Mesothelial cell of epicardium (in vitro differentiated cells): ENCODE measurements at places on chromosomes 6 and 20. TPM values are rescaled to one million over a fixed set of nuclear protein-coding genes. Genes with fewer than 3 reads are reported as not detected.

GRCh38 chr20:10319855-10320254, 101.2 kb downstream of the SNAP25 start:
- H3K4me1 ChIP-seq: peaks cover 2% of the 10 kb centered on the region
- H3K27me3 ChIP-seq: peaks cover 33% of the 10 kb centered on the region
- DNase-seq: no peak
- no peaks in the 10 kb centered on the region for H3K36me3 ChIP-seq
- no peak overlapping the region for H3K27ac ChIP-seq

- H3K4me3 ChIP-seq: no peak overlapping the region
- DNase-seq: no peak
- H3K27me3 ChIP-seq: no peaks in the 10 kb centered on the region
- no peak overlapping the region for H3K27ac ChIP-seq
- H3K36me3 ChIP-seq: no peaks in the 10 kb centered on the region
Observed at GRCh38 chr20:41330941-41331340, 9.7 kb upstream of the LPIN3 start.

- H3K27me3 ChIP-seq: no peaks in the 10 kb centered on the region
- H3K36me3 ChIP-seq: peaks cover 3% of the 10 kb centered on the region
- H3K27ac ChIP-seq: peak overlapping the region; percentile 27
- peaks cover 36% of the 10 kb centered on the region for H3K4me1 ChIP-seq
- DNase-seq: no peak
- no peak overlapping the region for H3K4me3 ChIP-seq
Observed at GRCh38 chr6:5130135-5130866, 45.2 kb downstream of the PPP1R3G start.

- no peak for DNase-seq
- H3K4me1 ChIP-seq: peaks cover 12% of the 10 kb centered on the region
- no peaks in the 10 kb centered on the region for H3K36me3 ChIP-seq
- H3K4me3 ChIP-seq: no peak overlapping the region
- H3K27me3 ChIP-seq: no peaks in the 10 kb centered on the region
- no peak overlapping the region for H3K27ac ChIP-seq
Observed at GRCh38 chr6:90947184-90948064, 360.6 kb upstream of the MAP3K7 start.

- no peaks in the 10 kb centered on the region for H3K4me1 ChIP-seq
- H3K27me3 ChIP-seq: peaks cover 8% of the 10 kb centered on the region
- H3K27ac ChIP-seq: no peak overlapping the region
- no peak overlapping the region for H3K4me3 ChIP-seq
Observed at GRCh38 chr20:7703551-7703961, 236.7 kb downstream of the HAO1 start.

DNA sequence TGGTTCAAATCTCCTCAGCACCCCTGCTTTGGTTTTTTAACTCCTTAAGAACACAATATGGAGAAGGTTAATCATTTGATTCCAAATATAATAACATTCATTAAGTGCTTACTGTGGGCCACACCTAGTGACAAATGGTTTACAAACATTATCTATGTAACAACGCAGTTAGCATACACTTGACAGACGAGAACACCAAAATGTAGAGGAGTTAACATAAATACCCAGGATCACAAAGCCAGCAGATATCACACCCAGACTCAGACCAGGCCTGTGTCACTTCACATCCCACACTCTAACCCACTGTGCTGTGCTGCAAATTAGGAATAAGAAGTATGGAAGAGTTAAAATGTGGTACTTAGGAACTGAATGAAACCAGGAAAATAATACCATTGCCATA, 82.9 kb downstream of the AGPAT4 start:
- H3K4me1 ChIP-seq: no peaks in the 10 kb centered on the region
- no peak overlapping the region for H3K27ac ChIP-seq
- no peaks in the 10 kb centered on the region for H3K27me3 ChIP-seq
- no peak for DNase-seq
- H3K4me3 ChIP-seq: no peak overlapping the region

GRCh38 chr6:39153766-39154397, 38.9 kb upstream of the SAYSD1 start:
- DNase-seq: no peak
- no peak overlapping the region for H3K27ac ChIP-seq
- H3K4me1 ChIP-seq: no peaks in the 10 kb centered on the region
- peaks cover 41% of the 10 kb centered on the region for H3K27me3 ChIP-seq
- H3K4me3 ChIP-seq: no peak overlapping the region

DNA sequence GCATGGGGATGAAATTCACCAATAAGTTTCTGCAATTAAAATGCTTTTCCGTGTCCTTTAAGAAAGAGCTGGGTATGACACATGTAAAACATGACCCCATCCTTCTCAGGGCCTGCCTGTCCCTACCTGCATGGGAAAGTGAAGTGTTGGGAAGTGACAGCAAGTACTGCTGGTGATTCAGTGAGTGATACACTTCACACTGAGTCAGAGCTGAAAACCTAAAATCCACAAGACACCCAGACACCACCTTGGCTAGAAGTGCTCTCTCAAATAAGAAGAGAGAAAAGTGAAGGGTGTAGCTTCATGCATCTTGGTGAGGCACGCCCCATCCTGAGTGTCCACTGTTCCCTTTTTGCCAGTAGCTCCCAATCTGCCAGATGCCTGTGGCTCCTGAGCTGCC, 3.3 kb downstream of the RAB22A start:
- H3K4me3 ChIP-seq: no peak overlapping the region
- H3K4me1 ChIP-seq: peaks cover 14% of the 10 kb centered on the region
- no peaks in the 10 kb centered on the region for H3K27me3 ChIP-seq
- H3K27ac ChIP-seq: no peak overlapping the region
- peaks cover 44% of the 10 kb centered on the region for H3K36me3 ChIP-seq

DNA sequence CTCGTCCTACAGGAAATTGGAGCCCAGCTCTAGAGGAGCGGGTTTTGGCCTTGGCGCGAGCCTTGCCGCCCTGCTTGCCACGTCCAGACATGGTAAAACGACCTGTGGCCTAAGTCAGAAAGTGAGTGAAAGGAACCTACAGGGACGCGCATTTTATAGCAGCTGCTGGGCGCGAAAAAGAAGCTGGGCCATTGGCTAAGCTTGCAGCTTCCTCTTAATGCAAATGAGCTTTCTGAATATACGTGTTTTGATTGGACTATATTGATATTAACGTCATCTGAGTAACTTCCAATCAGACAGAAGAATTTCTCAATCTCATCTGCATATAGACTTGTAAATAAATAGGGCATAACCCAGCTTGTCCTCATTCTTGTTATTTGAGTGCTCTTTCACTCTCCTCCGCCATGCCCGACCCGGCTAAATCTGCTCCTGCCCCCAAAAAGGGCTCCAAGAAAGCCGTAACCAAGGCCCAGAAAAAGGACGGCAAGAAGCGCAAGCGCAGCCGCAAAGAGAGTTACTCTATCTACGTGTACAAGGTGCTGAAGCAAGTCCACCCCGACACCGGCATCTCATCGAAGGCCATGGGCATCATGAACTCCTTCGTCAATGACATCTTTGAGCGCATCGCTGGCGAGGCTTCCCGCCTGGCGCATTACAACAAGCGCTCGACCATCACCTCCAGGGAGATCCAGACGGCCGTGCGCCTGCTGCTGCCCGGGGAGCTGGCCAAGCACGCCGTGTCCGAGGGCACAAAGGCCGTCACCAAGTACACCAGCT, 18.9 kb downstream of the OR2B2 start:
- no peaks in the 10 kb centered on the region for H3K36me3 ChIP-seq
- peaks cover 60% of the 10 kb centered on the region for H3K4me1 ChIP-seq
- H3K27me3 ChIP-seq: no peaks in the 10 kb centered on the region
- no peak overlapping the region for H3K27ac ChIP-seq
- DNase-seq: peak; percentile 89

DNA sequence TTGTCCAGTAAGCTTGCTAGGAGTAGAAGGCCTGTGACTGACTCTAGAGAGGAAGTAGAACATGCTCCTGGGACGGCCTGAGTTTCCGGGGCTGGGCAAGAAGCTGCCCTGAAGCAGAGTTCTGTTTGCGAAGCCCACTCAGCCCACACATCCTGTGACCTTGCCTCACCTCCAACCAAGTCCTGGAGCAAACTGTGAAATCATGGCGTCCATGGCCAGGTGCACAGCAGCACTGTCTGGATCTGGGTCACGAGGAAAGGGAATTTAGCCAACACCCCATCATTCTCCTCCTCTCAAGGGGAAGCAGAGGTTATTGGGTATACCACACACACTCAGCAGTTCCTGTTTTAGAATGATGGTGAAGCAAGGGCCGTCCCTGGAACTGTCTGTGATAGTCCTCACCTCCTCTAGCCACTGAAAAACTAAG, 87.5 kb downstream of the CRYBG1 start:
- H3K36me3 ChIP-seq: no peaks in the 10 kb centered on the region
- H3K4me3 ChIP-seq: no peak overlapping the region
- DNase-seq: no peak
- no peak overlapping the region for H3K27ac ChIP-seq

Gene NHSL1
- total RNA-seq: 66.1 to 73.6 TPM (median 68.0 TPM) in 3 replicates

Gene MRPS18B
- 29.8 to 33.5 TPM (median 30.2 TPM) in 3 replicates for total RNA-seq

Gene IL17A
- not detected in 3 replicates for total RNA-seq
